ENCODE measurements at places on chromosomes 6 and 20. TPM values are rescaled to one million over a fixed set of nuclear protein-coding genes. Genes with fewer than 3 reads are reported as not detected.

KIF25 gene
- total RNA-seq, result not detected

TINAG gene
- total RNA-seq, result 0.08 TPM

ABHD16B gene
- not detected for total RNA-seq

CLPSL1 gene
- total RNA-seq, result not detected

HCK gene
- not detected for total RNA-seq

GTSF1L gene
- total RNA-seq, result not detected

Measured in A549 treated with CpdA at 1 μM for 4 hours (cell line).